SK-N-SH treated with all-trans-retinoic acid at 6 μM for 48 hours (cell line): ENCODE measurements at places on chromosomes 6 and 20.

- ATAC-seq, result no peak
Measured at GRCh38 chr6:111239461-111239860, 152.2 kb downstream of the SLC16A10 start.

DNA sequence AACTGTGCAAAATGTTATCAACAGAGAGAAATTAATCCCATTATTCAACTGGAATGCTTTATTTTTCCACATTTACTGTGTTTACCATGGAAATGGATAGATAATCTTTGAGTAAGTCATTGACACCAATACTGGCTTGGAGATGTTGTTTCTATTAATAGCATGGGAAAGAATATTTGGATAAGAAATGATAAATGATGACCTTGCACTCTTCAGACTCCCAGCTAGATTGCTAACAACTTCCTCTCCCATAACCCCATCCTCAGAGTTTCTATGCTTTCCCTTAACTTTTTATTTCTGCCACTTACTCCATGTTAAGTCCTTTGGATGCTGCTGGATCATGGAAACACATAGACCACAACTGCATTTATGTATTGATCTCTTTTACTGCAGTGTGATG lies 182.5 kb downstream of the FNDC1 start:
- ATAC-seq, result no peak

DNA sequence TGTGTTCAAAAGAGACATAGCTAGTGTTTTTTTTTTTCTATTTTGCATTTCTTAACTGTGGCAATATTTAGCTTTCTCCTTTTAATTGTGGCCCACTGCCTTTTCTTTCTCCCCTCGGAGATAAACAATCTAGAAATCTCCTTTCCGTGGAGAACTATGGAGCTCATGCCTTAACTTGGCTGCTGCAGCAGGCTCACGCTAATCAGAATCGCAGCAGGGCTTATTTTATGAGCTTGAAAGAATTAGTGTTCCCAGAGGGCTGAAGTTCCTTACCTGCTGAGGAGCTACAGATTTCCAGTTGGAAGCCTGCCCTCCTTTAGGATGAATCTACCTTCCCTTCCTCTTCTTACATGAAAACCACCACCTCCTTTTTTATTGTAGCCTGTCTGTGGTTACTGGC lies 35.6 kb downstream of the CTNNBL1 start:
- ATAC-seq, result no peak

DNA sequence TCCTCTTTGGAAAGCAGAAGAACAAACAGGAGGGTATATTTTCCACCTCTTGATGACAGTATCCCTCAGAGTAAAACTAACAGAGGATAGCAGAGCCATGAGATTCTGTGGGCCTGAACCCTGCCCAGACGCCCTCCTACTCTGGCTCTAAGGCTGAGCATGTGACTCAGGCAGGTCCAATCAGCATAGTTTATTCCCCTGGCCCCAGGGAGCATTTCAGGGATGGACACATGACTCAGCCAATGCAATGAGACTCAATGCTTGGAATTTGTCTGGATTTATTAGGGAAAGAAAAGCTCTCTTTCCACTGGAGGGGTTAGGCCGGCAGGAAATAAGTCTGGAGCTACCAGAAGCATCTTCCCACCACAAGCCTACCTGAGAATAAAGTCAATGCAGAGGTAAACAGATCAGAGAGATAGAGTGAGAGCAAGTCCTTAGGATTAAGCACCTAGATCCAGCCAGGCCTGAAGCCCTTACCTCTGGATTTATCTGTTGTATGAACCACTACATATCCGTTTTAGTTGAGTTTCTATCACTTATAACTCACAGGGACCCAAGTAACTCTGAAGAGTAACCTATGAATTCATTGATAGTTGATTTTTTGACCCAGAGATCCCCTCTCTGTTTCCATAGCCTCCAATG lies 68.2 kb upstream of the EYA2 start:
- ATAC-seq, result no peak

GRCh38 chr6:168712993-168713392 lies 272.0 kb downstream of the SMOC2 start:
- no peak for ATAC-seq

DNA sequence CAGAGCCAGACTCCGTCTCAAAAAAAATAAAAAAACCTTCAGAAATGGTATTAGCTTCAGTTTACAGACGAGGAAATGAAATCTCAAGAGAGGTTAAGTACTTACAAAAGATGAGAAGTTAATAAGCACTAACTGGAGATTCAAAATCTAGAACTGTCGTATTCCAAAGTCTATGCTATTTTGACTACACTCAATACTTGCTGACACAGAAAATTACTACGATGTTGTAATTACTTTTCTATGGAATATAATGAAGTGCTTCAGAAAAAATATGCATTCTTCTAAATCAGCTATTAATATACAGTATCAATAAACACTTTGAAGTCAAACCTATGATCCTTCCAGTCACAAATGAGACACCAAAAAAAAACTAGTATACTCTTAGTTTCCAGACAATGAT lies 12.2 kb downstream of the REPS1 start:
- no peak for ATAC-seq

DNA sequence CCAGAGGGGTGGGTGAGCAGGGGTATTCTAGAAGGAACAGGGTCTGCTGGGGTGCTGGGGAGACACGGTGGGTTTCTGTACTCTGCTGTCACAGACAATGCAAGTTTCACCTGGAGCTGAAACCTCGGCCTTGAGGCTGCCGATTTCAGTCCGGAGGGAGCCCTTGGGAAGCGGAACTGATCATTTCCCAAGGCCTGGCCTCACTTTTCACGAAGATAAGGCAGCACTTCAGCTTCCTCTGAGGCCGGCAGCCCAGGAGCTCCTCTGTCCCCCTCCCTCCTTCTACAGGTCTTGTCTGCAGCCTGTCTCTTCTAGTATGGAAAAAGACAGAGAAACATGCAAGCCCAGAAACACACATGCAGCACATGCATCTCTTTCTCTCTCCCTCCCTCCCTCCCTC lies 242.1 kb downstream of the CDC5L start:
- ATAC-seq, result no peak

DNA sequence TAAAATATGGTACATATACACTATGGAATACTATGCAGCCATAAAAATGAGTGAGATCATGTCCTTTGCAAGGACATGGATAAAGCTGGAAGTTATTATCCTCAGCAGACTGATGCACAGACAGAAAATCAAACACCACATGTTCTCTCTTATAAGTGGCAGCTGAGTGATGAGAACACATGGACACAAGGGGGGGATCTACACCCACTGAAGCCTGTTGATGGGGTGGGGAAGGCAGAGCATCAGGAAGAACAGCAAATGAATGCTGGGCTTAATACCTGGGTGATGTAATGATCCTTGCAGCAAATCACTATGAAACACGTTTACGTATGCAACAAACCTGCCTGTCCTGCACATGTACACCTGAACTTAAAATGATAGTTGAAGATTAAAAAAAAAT lies 71.3 kb downstream of the MANEA start:
- ATAC-seq, result no peak

GRCh38 chr20:52746190-52746589 lies 226.0 kb upstream of the TSHZ2 start:
- no peak for ATAC-seq

GRCh38 chr6:56837322-56837894 lies 117.5 kb upstream of the BEND6 start:
- ATAC-seq, result no peak
